Glomerular endothelial cell (primary cell): ENCODE measurements at places on chromosomes 7 and 10. TPM values are rescaled to one million over a fixed set of nuclear protein-coding genes. Genes with fewer than 3 reads are reported as not detected.

The ERVW-1 gene
- not detected in 2 replicates for total RNA-seq

The GATAD1 gene
- 17.8 and 24.8 TPM in 2 replicates for total RNA-seq

The SLC26A3 gene
- total RNA-seq: not detected in 2 replicates

The ELMO1 gene
- 27.9 and 62.2 TPM in 2 replicates for total RNA-seq

The SDK1 gene
- 1.5 and 2.3 TPM in 2 replicates for total RNA-seq

The LRMDA gene
- total RNA-seq: 19.8 and 25.7 TPM in 2 replicates

The AFAP1L2 gene
- total RNA-seq: 3.4 and 8.6 TPM in 2 replicates

The SPOCK2 gene
- total RNA-seq: 0.41 and 3.9 TPM in 2 replicates

The SYT15 gene
- 0.29 TPM in 1 of 2 replicates, not detected in the other for total RNA-seq

The OR13A1 gene
- not detected in 2 replicates for total RNA-seq

The ETV1 gene
- total RNA-seq: 6.5 and 15.2 TPM in 2 replicates

The IL2RA gene
- total RNA-seq: not detected in 2 replicates

The HYAL4 gene
- 0.18 TPM in 1 of 2 replicates, not detected in the other for total RNA-seq

The NRCAM gene
- total RNA-seq: 14.8 and 20.1 TPM in 2 replicates

The DNAH11 gene
- total RNA-seq: under 0.01 and 3.4 TPM in 2 replicates

The CYP2E1 gene
- 0.64 TPM in 1 of 2 replicates, not detected in the other for total RNA-seq

The GIMAP5 gene
- total RNA-seq: 27.1 and 28.6 TPM in 2 replicates

The CLDN3 gene
- not detected in 2 replicates for total RNA-seq

The NYAP1 gene
- total RNA-seq: 2.5 and 3.6 TPM in 2 replicates

The SLC13A1 gene
- total RNA-seq: not detected in 2 replicates

The ACSM6 gene
- not detected in 2 replicates for total RNA-seq

The TAF3 gene
- 4.9 and 6.5 TPM in 2 replicates for total RNA-seq

The SAP25 gene
- total RNA-seq: 0.29 and 1.8 TPM in 2 replicates

The OR9A2 gene
- total RNA-seq: 0.18 TPM in 1 of 2 replicates, not detected in the other

The ADCY1 gene
- 0.35 and 0.87 TPM in 2 replicates for total RNA-seq

The FEZF1 gene
- total RNA-seq: not detected in 2 replicates

The XRCC2 gene
- total RNA-seq: 1.9 and 4.6 TPM in 2 replicates

The FAM180A gene
- not detected in 2 replicates for total RNA-seq

The JMJD1C gene
- total RNA-seq: 123 and 130 TPM in 2 replicates
